CD8-positive, alpha-beta memory T cell (primary cell): ENCODE measurements at places on chromosomes 7 and 10.

- DNase-seq: no peak
These were observed 6.7 kb downstream of the KCNH2 start for GRCh38 chr7:150971242-150972022.

DNA sequence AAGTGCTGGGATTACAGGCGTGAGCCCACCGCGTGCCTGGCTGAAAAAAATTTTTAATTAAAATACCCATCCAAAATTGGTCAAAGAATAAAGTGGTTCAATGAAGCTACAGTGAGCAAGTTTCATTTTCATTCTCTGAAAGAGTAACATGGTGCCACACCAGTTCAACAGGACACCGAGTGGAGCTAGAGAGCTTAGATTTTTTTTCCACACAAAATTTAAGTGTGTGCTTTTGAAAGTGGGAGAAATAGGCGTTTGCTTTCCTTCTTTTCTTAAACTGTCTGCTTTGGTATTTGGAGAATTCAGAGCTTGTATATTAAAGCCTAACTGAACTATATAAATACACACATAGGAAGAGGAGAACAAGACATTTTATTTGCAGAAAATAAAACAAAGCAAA, 43.4 kb downstream of the BPGM start:
- DNase-seq: no peak

- DNase-seq: no peak
These were observed 42.7 kb downstream of the TMEM26 start for GRCh38 chr10:61410353-61411070.

GRCh38 chr7:119562839-119563238, 710.1 kb upstream of the KCND2 start:
- DNase-seq: no peak

- DNase-seq: no peak
These were observed 150.0 kb upstream of the RSU1 start for GRCh38 chr10:16966991-16967865.

DNA sequence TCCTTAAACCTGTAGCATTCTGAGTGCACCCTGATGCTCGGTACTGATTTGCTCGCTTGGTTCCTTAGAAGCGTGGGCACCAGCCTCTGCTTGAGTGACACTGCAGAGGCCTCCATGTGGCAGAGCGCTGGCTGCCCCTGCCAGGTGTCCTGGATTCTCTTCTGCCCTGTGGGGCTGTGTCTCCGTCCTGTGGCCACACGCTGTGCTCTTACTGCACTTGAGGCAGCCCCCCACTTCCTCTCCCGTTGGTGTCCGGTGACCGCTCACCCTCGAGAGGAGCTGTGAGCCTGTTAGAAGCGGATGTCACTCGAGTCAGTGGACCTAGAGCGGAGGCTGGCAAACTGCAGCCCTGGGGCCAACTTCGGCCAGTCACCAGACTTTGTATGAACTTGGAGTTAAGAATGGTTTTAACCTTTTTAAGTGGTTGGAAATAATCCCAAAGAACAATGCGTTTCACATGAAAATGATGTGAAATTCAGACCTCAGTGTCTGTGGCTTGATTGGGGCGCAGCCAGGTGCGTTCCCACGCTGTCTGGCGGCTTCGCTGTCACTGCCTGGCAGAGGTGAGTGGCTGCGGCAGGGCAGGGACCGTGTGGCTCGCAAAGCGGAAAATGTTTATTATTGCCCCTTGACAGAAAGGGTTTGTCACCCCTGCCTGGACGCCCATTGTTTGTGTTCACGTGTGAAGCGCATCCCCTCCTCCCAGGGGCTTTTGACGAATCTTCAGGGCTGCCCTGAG, 114.6 kb downstream of the CYTH3 start:
- no peak for DNase-seq

GRCh38 chr10:29532256-29532878, 102.4 kb downstream of the SVIL start:
- DNase-seq: no peak

DNA sequence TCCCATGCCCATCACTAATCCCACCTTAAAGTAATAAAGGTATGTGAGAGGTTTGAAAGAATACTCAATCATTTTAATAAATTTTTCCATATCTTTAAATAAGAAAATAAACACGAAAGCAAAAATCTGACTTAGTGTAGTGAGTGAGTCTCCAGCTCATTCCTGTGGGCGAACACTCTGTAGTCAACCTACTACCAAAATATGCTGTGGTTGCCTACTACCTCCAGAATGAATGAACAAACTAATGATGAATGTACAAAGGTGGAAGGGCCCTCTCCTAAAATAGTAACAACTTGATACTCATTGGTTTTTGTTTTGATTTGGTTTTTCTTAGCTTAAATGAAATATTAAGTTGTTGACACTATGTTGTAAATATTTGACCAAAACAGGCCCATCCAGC, 195.5 kb upstream of the HPS1 start:
- DNase-seq: no peak

DNA sequence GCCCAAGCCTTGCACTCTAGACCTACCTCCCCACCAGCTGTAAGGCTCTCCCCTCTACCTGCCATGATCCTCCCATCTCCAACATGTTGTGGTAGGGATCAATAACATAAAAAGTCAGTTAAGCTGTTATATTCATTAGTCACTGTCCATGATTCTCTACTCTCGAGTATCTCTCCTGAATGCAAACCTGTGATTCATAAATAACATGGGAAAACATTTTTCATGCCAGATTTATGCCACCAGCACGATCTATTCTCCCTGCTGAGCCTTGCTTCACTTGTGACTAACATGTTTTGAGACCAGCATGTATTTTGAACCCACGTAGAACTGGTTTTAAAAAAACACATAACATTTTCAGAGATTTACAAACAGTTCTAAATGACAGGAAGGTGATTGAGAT, 30.3 kb downstream of the TMEM168 start:
- no peak for DNase-seq

- no peak for DNase-seq
These were observed 50.6 kb downstream of the ABLIM1 start for GRCh38 chr10:114607358-114607998.

DNA sequence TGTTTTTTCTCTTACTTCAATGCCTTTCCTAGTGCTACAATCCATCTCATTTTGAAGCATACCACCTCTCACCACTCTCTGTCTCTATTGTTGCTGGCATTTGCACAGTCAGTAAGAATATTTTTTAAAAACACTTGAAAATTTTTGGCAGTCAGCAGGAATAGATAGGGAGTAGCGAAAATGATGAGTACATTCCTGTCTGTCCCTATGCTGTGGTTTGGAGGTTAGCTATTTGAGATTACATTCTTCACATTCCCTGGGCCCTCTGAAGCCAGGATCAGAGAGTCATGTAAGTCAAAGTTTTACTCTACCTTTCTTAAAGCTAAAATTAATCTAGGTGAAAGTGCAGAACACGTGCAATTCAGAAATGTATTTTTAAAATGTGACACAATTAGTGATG, 53.0 kb upstream of the MAGI2 start:
- no peak for DNase-seq

DNA sequence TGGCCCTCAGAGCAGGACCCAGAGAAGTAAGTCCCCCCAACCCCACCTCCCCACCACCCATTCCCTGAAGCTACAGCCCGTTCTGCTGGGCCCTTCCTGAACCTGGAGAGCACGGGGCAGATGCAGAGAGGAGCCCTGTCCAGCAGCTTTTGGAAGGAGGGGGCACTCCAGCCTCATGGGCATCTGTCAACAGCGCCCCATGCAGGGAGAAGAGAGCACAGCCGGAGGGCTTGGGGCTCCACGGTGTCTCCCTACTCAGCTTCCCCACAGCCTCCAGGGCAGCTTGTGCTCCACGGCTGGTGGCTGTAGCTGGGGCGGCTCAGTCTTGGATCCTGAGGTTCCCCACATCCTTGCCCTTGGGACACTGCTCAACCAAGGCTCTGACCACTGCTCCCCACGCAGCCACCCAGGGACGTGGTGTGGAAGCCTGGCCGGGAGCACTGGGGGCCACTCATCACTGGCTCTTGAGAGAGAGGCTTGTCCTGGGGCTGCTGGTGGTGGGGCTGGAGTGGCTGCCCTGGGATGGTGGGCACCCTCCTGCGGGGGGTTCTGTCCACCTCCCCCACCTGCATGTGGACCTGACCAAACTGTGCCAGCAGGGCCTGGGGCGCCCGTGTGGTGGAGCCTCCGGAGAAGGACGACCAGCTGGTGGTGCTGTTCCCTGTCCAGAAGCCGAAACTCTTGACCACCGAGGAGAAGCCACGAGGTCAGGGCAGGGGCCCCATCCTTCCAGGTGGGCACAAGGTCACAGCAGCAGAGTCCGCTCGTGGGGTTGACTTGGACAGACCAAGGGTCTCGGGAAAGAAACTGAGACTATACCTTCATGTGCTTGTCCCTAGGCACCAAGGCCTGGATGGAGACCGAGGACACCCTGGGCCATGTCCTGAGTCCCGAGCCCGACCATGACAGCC, 4.5 kb downstream of the PRAP1 start:
- no peak for DNase-seq

- DNase-seq: no peak
These were observed 345.5 kb downstream of the LRMDA start for GRCh38 chr10:75776738-75777504.

- no peak for DNase-seq
These were observed 343.9 kb downstream of the ABCA13 start for GRCh38 chr7:48515171-48515570.

- no peak for DNase-seq
These were observed 61.7 kb upstream of the ZMIZ1 start for GRCh38 chr10:79007018-79007417.

GRCh38 chr10:84704101-84704500, 375.7 kb downstream of the CCSER2 start:
- DNase-seq: no peak

GRCh38 chr7:70487428-70487827, 644.5 kb upstream of the GALNT17 start:
- no peak for DNase-seq

DNA sequence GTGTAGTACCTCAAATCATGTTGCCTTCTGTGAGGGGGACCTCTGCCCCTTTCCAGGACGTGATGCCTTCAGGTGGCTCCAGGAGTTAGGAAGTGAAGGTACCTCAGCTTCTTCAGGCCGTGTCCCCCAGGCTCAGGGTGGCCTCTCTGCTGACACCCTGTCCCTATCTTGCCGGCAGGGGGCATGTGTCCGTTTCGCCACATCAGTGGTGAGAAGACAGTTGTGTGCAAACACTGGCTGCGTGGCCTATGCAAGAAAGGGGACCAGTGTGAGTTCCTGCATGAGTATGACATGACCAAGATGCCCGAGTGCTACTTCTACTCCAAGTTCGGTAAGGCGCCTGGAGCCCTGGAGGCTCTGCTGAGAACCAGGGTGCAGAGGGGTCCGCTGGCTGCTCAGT, 9.2 kb downstream of the CPSF4 start:
- no peak for DNase-seq

- DNase-seq: no peak
These were observed 420.1 kb upstream of the MGMT start for GRCh38 chr10:129046962-129047361.

DNA sequence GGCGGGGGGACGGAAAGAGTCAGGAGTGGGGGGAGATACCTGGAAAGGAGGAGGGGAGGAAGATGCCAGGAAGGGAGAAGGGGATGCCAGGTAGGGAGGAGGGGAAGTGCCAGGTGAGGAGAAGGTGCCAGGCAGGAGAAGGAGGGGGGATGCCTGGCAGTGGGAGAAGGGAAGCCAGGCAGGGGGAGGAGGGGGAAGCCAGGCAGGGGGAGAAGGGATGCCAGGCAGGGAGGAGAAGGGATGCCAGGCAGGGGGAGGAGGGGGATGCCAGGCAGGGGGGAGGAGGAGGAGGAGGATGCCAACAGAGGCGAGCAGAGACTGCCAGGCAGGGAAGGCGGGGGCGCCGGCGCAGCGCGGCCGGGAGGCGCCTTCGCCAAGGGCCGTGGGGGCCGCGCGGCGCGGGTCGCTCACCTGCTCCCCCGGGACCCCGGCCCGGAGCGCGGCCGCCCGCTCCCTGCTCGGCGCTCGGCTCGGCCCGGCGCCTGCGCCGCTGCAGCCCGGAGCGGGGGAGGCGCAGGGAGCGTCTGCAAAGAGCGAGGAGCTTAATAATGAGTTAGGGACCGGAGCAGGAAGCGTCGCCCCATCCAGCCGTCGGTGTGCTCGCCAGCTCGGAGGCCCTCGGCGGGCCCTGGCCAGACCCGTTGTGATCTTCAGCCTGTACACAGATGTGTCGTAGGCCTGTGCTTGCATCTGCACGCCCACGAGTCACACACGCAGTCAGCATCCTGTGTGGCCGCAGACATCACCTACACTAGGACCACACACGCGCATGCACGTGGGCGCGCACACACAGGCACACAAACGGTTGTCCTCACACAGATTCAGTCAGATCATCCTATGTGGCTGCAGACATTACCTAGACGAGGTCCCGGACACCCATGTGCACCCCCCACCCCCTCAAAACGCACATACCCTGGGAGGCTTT, 28.4 kb upstream of the SMARCD3 start:
- DNase-seq: peak; percentile 68

GRCh38 chr10:119299531-119299930, 92.2 kb downstream of the GRK5 start:
- DNase-seq: no peak

- no peak for DNase-seq
These were observed 43.1 kb downstream of the MET start for GRCh38 chr7:116715077-116715476.
